Activated CD4-positive, alpha-beta T cell treated with anti-CD3 and anti-CD28 coated beads for 48 hours (primary cell): ENCODE measurements at places on chromosomes 1 and 21.
A peak's percentile ranks its signal among the peaks of the same experiment; 100 is the strongest.

DNA sequence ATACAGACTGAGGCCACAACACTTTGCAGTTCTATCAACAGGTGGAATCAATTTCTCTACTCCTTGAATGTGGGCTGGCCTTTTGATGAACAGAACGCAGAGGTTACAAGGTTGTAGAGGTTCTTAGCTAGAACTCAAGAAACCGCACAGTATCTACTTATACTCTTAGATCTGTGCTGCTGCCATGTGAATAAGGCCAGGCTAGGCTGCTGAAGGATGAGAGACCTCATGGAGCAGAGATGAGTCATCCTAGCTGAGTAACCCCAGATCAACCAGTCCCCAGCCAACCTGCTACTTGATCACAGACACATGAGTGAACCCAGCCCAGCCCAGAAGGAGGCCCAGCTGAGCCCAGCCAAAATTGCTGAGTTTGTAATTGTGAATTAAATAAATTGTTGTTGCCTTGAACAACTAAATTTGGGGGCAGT, 35.3 kb upstream of the BCAR3 start:
- DNase-seq, result peak; percentile 67

GRCh38 chr1:9630331-9631111, 21.0 kb upstream of the PIK3CD start:
- DNase-seq, result peak; percentile 25

DNA sequence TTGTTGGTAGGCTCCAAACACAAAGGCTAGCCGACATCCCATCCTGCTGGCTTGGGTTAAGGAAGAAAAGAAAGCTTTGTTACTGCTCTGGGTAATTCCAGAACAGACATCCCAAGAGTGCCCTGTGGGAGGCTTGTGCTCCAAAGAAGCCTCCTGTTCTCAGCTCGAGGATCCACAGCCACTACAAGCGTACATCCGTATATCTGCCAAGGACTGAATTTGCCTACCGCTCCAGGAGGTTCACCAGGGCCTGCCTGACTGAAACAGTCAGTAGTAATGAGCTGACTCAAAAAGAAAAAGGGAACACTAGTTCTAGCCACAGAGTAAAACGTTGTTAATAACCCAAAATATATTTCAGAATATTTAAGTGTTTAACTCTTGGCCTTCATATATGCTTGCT, 24.8 kb upstream of the MUTYH start:
- no peak for DNase-seq

DNA sequence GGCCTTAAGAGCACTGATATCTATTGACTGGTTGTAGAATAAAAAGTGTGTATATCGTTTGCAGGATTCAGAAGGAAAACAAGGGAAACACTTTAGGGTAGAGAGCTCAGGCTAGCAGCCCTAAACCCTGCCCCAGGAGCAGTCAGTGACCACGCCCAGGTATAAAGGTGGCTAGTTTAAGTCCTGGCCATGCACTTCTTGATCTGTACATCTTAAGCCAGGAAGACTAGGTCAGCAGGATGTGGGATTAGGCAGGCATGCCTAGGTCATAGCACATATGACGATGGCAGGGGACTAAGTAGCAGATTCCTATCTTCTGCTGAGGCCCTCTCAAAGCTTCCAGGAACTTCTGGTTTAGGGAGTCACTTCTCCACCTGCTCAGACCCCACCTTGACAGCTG, 158.0 kb upstream of the CD34 start:
- no peak for DNase-seq

GRCh38 chr1:86981482-86982213, 67.2 kb downstream of the HS2ST1 start:
- no peak for DNase-seq

- DNase-seq, result no peak
Measured at GRCh38 chr1:34060901-34061415, 104.1 kb downstream of the CSMD2 start.

DNA sequence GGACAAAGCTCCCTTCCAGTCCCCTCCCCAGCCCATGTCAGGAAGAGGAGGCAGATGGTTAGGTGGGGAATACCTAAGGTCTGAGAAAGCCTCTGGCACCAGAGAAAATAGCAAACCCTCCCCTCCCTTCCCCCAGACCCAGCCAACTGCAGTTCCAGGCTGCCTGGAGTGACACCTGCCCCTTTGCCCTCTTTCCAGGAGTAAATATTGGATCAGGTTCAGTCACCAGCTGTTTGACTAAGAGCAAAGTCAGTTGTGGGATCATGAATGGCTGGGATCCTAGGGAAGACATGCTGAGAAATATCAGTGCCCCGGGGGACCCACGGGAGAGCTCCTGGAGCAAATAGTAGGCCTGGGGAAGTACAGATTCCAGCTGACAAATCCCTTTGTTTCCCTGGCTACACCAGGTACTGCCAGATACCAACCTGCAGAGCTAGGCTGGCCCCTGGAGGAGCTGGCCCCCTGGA, 12.2 kb upstream of the CDK18 start:
- DNase-seq, result no peak

GRCh38 chr1:33152685-33153432, 29.0 kb downstream of the TRIM62 start:
- no peak for DNase-seq

GRCh38 chr1:79741720-79742421, 735.3 kb upstream of the ADGRL4 start:
- DNase-seq, result no peak

DNA sequence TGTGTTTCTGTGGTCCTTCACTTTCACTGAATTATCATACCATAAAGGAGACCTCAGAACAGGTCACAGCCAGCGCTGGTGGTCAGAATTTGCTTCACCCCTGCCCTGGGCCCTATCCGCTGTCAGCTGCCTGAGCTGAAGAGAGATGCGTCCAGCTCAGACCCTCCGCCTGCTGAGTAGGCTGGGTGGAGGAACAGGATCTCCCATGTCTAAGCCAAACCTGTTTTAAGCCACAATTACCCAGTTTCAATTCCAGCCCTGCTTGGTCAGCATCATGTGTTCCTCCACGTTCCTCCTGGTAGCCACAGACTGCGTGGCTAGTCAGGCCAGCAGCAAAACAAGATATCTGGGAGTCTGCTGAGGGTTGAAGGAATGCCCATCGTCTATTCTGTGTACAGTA, 13.5 kb upstream of the BGLAP start:
- DNase-seq, result no peak

GRCh38 chr1:223739366-223740037, 27.2 kb downstream of the CAPN2 start:
- DNase-seq, result no peak

DNA sequence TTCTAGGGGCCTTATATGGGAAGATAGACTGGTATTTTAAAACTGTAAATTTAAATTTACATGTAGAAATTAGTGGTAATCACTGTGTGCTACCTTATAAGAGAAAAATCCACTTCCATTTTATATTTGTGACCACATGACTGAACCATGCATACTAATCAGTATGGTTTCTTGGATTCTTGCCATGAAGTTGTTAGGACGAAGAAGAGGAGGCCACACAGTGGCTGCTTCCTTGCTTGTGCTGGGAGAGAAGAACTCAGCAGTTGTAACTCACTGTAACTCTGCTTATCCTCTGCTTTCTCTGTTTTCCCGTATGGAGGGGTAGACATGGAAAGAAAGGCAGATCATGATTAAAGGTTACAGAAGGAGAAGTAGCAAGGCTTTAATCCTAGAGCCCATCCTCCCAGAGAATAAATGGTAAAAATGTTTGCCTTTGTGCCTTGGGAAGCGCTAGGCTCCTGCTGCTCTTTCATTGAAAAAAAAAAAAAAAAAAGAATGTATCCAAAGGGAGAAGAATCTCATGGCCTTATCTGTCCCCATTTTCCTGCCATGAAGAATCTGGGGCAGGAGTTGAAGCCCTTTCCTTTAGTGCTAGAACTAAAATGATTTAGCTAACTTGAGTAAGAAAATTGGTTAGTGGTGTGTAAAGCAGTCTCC, 32.4 kb downstream of the KCTD3 start:
- DNase-seq, result no peak

DNA sequence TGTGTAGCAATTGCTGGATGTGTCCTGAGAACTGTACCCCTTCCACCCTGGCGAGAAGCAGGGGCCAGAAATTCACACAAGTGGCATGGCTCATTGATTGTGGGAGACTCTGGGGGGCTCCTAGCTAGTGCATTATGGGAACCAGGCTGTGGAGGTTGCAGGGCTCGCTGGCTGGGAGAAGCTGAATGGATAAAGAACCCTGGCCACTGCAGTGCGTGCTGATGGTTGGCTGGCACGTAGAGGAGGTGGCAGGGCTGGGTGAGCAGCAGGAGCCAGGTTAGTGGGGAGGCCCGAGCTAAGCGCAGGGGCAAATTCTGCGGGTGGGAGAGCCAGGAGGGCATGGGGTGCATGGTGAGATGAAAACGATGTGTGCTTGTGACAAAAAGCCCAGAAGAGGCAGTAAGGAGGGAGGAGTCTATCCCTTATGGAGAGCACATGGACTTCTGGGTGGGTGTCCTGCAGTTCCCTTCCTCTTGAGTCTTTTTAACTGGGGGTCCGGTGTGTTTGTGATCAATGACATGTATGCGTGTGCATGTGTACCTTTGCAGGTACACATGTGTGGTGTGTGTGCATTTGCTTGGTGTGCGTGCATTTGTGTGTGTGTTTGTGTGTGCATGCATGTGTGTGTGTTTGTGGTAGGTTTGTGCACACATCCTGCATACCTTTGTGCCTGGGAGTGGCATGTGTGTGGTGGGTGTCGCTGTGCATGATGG, 3.6 kb downstream of the GUK1 start:
- DNase-seq, result no peak
